ENCODE measurements at places on chromosomes 11 and 22. TPM values are rescaled to one million over a fixed set of nuclear protein-coding genes. Genes with fewer than 3 reads are reported as not detected.

DNA sequence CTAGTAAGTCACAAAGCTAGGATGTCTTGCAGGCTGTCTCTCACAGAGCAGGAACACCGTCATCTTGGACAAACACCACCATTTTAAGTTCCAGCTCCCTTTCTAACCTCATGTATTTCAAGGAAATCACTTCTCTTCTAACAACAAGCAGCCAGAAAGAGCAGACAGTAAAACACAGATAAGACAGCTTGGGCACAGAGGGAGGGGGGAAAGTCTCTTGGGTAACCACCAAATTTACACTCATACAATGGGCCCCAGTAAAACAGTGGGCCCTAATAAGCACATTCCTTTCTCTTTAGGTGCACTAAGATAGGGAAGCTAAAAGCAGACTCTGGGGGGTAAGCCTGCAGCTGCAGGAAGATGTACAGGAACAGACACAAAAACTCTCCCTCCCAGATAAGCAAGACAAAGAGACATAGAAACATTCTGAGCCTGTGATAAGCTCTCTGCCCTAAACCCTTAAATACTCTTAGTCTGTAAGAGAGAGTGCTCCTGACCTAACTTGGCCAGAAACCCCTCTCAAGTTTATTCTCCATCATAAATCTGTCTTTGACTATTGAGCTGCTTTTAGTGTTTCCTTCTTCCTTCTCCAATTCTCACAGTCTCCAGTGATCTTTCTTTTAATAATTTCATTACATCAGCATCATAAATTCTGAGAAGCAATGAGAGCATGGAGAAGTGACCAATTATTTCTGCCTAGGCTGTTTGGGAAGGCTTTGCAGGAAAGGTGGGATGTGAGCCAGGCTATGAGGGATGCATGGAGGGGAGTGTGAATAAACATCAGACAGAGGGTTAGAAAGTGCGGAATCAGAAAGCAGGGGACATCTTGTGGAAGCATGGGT lies 7.4 kb downstream of the OR10D3 start:
- no peaks in the 10 kb centered on the region for H3K36me3 ChIP-seq
- H3K4me1 ChIP-seq: no peaks in the 10 kb centered on the region
- peak overlapping the region; percentile 38 for H3K27ac ChIP-seq
- H3K4me3 ChIP-seq: no peak overlapping the region

Gene OR2AG2
- 0.06 TPM for polyA plus RNA-seq

- no peak overlapping the region for H3K27ac ChIP-seq
- H3K27me3 ChIP-seq: peaks cover 7% of the 10 kb centered on the region
- no peaks in the 10 kb centered on the region for H3K4me1 ChIP-seq
- no peak overlapping the region for H3K4me3 ChIP-seq
- H3K36me3 ChIP-seq: no peaks in the 10 kb centered on the region
- DNase-seq: no peak
Observed at GRCh38 chr11:118226781-118227180, 2.0 kb upstream of the JAML start.

GRCh38 chr11:9461063-9461759 lies 399 bp downstream of the ZNF143 start:
- no peaks in the 10 kb centered on the region for H3K36me3 ChIP-seq
- peak overlapping the region; percentile 99 for H3K27ac ChIP-seq
- peak overlapping the region; percentile 84 for H3K4me3 ChIP-seq
- H3K4me1 ChIP-seq: peaks cover 12% of the 10 kb centered on the region
- DNase-seq: peak; percentile 96
- no peaks in the 10 kb centered on the region for H3K27me3 ChIP-seq

Gene NRXN2
- 424 TPM for polyA plus RNA-seq

GRCh38 chr22:39169797-39170466 lies 17.5 kb upstream of the CBX7 start:
- no peak for DNase-seq
- peaks cover 3% of the 10 kb centered on the region for H3K36me3 ChIP-seq
- no peak overlapping the region for H3K27ac ChIP-seq
- peaks cover 45% of the 10 kb centered on the region for H3K4me1 ChIP-seq
- no peaks in the 10 kb centered on the region for H3K27me3 ChIP-seq
- H3K4me3 ChIP-seq: no peak overlapping the region

GRCh38 chr11:46357483-46357936 lies 10.2 kb downstream of the DGKZ start:
- H3K27me3 ChIP-seq: no peaks in the 10 kb centered on the region
- no peak for DNase-seq
- no peak overlapping the region for H3K4me3 ChIP-seq
- no peak overlapping the region for H3K27ac ChIP-seq

Gene NEFH
- polyA plus RNA-seq: 175 TPM

All from spinal cord (tissue), 10 donors.